ENCODE measurements at places on chromosomes 1 and 21.

DNA sequence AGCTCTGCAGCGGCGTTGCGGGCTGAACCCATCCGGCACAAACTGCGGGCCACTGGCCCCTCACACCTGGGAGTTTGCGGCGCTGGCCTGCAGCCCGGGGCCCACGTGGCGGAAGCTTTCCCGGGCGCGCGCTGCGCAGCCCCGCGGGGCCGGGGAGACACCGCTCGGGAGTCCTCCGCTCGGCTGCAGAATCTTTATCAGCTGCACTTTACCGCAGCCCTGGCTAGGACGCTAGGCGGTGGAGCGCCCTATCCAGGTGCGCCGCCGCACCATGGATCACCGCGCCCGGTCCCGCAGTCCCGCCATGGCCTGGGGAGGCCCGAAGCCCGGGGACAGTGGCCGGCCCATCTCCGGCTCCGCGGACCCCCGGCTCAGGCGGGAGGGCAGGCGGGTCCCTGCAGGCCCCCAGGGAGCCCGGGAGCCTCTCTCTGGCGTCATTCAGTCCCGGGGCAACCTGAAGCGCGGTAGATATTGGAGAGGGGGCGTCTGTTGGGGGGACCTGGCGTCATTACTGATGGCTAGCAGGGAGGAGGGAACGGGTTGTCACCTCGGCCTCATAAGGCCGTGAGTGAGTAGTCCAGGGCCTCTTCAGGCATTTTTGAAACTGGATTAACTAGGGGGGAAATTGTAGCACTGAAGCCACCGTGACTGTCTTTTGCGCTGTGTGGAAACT is 5.7 kb upstream of the OLIG2 start:
- no peak for DNase-seq

GRCh38 chr1:41995441-41996130 is 76.9 kb upstream of the HIVEP3 start:
- DNase-seq = no peak

GRCh38 chr1:32791881-32792280 is 25.3 kb downstream of the YARS1 start:
- DNase-seq = peak; percentile 60

GRCh38 chr1:210698661-210699060 is 370.0 kb downstream of the HHAT start:
- no peak for DNase-seq

GRCh38 chr1:95440511-95440910 is 206.5 kb downstream of the RWDD3 start:
- no peak for DNase-seq

DNA sequence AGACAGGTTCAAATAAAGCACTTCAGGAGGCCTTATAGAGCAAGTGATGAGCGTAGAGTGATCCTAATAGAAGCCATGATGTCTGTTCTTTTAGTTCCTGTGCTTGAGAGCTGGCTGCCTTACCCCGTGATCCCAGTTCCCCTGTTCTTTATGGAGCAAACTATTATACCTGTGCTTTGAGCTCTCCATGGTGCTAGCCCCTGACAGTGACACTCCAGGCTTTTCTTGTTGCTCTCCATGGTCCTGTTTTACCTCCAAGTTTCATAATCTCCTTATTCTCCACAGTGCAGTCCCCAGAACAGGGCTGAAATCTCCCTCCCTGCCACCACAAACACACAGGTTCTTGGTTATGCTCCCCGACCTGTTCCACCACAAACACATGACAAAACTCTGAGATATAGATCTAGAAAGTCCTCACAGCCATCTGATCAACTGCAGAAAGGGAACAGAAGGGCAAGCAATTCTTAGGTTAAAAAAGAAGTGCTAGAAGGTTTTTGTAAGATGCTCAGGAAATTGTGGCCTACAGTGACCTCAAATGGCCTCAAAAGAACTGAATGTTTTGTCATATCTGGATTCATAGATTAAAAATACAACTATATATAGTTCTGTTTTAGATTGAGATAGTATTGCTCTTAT is 6.0 kb downstream of the CADM3 start:
- DNase-seq = peak; percentile 71

GRCh38 chr1:210800301-210800700 is 333.6 kb downstream of the KCNH1 start:
- DNase-seq = no peak

- DNase-seq = peak; percentile 90
Measured at GRCh38 chr1:220818421-220819173, 31.9 kb downstream of the MTARC1 start.

All from fibroblast of skin of right biceps (primary cell).